Inflammatory macrophage (primary cell): ENCODE measurements at places on chromosomes 2 and 18.

DNA sequence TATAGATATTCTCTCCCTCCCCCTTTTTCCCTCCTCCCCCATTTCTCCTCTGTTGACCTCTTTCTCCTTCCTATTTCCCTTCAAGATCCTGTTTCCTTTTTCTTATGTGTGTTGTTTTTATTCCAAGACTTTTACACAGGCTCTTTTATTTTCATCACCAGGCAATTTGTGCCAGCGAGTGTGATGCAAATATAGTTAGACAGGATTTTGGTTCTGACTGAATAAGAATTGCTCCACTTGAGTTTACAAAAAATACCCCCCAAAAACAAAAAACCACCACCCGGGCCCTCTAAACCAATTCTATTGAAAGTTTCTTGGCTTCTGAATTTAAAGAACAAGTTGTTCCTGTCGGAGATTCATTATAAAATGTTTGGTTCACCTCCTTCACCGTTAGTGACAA is 50.9 kb upstream of the MAPK4 start:
- no peak for DNase-seq

GRCh38 chr2:150620855-150621254 is 133.4 kb upstream of the RND3 start:
- no peak for DNase-seq

- no peak for DNase-seq
Measured at GRCh38 chr18:506264-506663, 5.8 kb upstream of the COLEC12 start.

DNA sequence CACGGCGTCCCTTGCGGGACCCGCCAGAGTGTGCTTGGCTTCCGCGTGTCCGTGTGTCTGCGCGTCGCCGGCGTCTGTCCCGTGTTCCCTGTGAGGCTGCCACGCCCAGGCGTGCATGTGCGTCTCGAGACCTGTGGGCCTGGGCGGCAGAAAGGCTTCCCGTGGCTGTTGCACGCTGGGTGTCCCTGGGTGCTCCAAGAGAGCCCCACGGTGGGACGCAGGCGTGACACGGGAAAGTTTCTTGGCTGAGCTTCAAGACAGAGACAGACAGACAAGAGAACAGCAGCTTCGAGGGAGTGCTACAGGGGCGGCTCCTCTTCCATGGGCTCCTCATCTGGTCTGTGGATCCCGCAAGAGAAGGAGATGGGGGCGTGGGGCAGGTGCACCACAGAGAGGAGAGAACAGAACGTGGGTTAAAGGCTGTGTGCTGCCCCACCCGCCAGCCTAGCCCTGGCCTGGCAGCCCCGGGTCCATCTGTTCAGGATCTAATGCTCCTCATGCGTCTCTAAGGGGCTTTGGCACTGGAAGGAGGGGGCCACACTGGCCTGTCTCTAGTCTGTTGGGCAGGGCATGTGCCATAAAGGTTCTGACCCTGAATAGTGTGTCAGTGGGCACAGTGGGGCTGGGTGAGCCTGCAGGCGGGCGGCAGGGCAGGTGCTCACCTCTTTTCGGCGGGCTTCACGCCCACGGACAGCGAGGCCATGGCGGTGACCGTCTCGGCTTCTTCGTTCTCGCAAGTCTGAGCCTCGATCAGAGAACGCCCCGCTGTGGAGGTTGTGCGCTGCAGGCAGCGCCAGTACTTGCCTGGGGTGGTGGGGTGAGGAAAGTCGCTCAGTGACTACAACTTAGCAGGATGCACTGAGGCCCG is 205.1 kb downstream of the TWIST2 start:
- no peak for DNase-seq

DNA sequence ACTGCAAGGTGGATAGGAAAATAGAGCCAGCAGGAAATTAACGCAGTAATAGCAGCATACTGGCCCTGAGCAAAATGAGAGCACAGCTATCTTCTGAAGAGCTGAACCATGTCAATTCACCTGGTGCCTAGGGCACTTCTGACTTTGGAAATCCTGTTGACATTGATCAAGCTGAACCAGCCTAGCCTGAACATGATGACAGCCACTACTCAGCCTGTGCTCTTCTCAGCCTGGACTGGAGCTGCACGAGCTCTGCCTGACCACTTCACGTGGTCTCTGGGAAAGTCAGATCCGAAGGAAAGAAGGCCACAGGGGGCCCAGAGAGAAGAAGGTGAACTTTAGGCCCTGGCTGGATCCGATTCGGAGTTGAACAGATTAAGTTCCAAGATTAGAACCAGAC is 421.9 kb downstream of the LPIN1 start:
- no peak for DNase-seq

GRCh38 chr2:225691711-225692110 is 292.2 kb downstream of the NYAP2 start:
- DNase-seq, result no peak

DNA sequence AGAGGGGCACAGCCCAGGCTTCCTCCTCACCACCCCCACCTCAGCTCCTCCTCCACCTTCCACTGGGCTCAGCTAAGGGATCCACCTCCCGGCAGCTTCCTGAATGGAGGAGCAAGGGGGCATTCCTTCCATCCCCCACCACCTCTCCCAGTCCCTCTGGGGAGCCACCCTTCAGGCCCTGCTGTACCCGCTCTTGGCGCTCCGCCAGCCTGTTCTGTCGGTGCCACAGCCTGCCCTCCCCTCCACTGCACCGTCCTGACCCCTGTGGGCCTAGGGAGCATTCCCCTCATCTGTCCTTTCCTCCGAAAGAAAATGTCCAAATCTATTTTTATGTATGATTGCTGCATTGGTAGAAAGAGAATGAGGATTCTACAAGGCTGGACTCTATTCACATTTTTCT is 59.9 kb downstream of the KIF1A start:
- no peak for DNase-seq

- DNase-seq, result peak; percentile 58
Measured at GRCh38 chr2:206392118-206392517, 51.2 kb upstream of the ADAM23 start.

GRCh38 chr2:18214936-18215335 is 336.5 kb downstream of the KCNS3 start:
- DNase-seq, result no peak

GRCh38 chr2:2646433-2647051 is 315.5 kb upstream of the MYT1L start:
- no peak for DNase-seq

DNA sequence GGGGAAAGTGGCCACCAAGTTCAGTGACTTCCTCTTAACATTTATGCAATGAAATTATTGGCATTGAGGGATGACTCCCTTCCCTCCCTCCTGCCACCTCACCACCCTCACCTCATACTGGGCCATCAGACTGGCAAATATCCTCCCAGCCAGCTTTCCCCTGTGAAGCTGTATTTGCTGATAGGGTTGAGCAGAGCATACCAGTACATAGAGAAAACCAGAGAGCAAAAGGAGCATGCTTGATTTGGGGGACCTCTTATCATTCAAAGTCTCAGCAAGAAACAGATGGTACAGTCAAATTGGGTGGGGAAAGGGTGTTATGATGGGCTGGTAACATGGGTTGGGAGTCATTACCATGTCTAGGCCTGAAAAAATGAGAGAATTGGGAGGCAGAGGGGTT is 19.1 kb upstream of the B3GNT2 start:
- DNase-seq, result no peak

DNA sequence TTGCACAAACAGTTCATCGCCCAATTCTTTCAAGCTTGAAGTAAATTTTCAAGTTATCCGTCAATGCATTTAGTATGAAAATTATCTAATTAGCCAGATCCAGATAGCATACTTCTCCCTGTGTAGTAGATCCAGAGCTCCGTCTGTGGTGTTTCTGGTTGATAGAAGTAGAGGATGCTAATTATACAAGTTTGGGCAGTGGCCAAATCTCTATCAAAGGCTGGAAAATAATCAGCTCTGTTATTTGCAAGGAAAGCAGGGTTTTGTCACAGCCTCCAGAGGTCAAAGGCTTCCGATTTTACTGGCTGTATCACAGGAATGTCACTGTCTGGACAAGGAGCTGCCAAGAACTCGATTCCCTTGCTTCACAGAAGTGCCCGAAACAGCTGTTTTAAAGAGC is 28.6 kb downstream of the LRRC30 start:
- no peak for DNase-seq

DNA sequence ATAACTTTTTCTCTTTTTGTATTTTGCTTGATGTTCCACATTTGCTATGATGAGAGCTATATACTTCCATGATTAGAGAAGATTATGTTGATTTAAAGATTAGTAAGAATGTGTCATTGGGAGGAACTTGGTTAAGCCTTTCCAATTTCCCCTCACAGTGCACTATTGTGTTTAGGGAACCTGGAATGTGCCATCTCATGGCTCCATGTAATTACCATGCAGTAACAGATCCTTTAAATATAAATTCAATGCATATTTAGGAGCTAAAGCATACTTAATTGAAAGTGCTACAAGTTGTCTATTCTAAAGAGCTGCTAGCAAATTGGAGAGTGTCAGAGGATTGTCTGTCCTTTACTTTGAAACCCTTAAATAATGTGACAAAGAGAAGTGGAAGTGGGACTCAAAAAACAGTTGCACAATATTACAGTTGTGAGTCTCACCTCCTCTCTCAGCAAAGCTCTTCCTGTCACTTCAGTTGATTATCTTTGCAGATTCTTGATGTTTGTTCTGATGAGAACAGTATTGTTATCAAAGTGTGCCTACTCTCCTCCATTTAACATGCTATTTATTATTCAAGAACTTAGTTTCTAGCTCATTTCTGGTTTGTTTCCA is 1162.7 kb upstream of the ZEB2 start:
- peak; percentile 73 for DNase-seq

DNA sequence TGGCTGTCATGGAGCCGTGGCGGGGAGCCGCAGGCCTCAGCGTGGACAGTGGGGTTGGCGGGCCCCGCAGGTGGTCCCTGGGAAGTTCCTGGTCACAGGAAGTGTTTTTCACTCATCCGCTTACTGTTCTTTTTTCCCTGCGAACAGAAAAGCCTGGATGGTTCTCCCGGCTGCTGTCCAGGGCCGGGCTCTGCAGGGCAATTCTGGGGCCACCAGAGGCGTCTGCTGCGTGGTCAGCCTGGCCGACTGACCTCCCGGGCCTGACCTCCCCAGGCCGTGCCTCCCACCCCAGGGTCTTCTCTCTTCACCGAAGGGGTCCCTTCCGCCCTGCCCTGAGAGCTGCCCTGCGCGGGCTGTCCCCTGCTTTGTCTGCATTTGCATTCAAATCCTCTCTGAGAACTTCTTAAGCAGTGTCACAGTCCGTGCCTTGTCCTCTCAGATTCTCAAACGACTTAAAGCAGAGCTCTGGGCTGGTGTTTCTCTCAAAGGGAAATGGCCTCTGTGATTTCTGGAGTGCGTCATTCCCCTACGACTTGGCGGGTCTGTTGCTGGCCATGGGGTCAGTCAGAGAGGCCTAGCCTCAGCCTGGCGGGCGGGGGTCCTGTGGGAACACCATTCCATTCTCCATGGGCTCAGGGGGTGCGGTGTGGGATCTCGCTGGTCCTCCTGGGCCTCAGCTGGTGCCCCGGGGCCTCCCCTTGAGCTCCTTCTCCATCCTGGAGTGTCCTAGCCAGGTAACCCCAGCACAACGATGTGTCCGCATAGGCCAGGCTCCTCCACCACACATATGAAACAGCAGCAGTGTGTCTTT is 38.3 kb downstream of the KLHL29 start:
- no peak for DNase-seq

DNA sequence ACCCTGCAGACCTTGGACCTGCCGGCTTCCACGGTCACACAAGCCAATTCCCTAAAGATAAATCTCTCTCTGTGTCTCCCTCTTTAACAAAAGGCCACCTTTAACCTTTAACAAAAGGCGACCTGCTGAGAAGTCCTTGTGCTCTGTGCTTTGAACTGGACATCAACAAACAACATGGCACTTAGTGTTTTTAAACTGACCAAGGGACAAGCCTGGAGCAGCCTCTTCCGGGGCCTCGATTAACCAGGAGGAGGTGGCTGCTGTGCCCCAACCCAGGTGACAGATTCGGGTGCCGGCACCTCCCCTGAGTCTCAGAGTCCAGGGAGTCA is 135.3 kb downstream of the RTP5 start:
- no peak for DNase-seq

GRCh38 chr2:73841912-73842738 is 13.4 kb downstream of the STAMBP start:
- no peak for DNase-seq

DNA sequence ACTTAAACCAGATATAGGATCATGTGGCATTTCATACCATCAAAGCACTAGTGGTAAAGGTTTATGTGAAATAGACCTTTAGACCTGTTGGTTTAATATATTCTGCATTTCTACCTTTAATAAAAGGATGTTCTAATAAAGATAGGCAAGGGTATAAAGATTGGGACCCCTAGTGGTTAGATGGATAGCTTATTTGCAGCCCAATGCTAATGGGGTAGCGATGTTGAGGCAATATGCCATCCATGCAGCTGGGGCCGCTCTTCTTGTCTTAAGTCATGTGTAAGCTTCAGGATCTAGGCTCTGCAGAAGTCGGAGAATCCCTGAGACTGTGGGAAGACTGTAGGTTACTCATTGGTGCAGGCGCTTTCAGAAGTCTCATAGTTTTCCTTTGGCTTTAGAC is 114.9 kb downstream of the ICOS start:
- no peak for DNase-seq

GRCh38 chr2:68726608-68727367 is 7.8 kb upstream of the ARHGAP25 start:
- DNase-seq, result no peak

GRCh38 chr2:33619028-33619427 is 19.9 kb upstream of the FAM98A start:
- no peak for DNase-seq

GRCh38 chr2:9975805-9976447 is 24.4 kb downstream of the GRHL1 start:
- DNase-seq, result peak; percentile 60

- DNase-seq, result no peak
Measured at GRCh38 chr2:205352094-205352493, 330.2 kb upstream of the NRP2 start.

DNA sequence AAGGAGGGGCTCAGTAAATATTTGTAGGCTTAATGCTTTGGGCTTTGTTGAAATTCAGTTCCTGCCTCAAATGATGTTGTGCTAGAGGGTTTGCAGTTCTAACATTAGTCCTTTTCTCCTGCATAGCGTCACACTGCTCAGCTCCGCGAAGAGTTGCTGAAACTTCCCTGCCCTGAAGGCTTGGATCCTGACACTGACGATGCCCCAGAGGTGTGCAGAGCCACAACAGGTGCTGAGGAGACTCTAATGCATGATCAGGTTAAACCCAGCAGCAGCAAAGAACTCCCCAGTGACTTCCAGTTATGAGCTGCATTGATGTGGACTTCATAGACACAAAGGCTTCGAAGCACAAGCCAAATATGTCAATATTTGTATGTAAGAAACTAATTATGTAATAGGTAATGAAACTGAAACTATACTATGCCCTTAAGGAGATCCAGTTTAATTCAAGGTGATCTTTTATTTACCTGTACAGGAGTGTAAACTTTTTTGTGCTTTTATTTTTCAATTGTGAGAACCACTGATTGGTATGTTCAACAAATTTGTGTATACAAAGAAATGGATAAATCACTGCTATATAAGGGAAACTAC is 10.2 kb upstream of the TTC27 start:
- no peak for DNase-seq

- DNase-seq, result no peak
Measured at GRCh38 chr2:235544689-235544969, 50.8 kb downstream of the AGAP1 start.

- DNase-seq, result no peak
Measured at GRCh38 chr18:79818631-79819030, 20.9 kb downstream of the KCNG2 start.
